AG20443 (cell line): ENCODE measurements at places on chromosomes 11 and 22.

- DNase-seq: no peak
Observed at GRCh38 chr11:69007975-69008381, 5.1 kb downstream of the MRGPRF start.

- no peak for DNase-seq
Observed at GRCh38 chr22:26292667-26292995, 123.4 kb downstream of the SEZ6L start.

DNA sequence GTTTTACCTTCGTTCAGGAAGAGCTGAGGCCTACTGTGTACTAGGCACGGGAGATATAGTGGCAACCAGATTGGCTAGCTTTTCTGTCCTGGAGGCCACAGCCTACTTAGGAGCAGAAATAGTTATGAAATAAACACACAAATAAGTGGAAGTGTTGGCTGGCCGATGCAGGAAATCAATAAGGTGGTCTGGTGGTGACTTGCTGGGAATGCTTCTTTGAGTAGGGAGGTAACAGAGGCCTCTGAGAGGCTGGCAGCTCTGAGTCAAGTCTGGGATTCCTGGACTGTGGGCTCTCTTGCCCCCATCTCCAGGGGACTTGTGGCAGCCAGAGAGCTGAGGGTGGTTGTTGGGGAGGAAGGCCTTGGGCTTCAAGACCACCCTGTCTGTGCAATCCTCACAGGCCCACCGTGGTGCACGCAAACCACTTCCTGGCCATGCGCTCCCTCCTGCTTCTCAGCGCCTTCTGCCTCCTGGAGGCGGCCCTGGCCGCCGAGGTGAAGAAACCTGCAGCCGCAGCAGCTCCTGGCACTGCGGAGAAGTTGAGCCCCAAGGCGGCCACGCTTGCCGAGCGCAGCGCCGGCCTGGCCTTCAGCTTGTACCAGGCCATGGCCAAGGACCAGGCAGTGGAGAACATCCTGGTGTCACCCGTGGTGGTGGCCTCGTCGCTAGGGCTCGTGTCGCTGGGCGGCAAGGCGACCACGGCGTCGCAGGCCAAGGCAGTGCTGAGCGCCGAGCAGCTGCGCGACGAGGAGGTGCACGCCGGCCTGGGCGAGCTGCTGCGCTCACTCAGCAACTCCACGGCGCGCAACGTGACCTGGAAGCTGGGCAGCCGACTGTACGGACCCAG is 4.1 kb downstream of the SERPINH1 start:
- no peak for DNase-seq

- DNase-seq: no peak
Observed at GRCh38 chr11:12640355-12640754, 33.9 kb upstream of the TEAD1 start.

DNA sequence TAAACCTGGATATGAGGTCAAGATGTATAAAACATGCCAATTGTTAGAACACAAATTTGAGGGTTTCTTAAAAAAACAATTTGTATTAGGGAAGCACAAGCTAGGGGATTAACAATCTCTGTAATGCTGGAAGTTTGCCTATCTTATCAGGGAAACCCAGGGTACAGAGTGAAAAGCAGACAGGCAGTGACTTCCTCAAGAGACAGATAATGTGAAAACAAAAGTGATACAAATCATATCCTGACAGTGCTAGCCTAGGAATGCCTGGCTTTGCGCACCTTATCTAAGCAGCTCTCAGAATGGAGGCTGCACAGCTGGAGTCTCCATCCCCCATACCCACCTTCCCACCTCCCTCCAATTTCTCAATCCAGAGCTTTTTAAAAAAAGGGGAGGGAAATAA is 22.5 kb upstream of the RBX1 start:
- no peak for DNase-seq

DNA sequence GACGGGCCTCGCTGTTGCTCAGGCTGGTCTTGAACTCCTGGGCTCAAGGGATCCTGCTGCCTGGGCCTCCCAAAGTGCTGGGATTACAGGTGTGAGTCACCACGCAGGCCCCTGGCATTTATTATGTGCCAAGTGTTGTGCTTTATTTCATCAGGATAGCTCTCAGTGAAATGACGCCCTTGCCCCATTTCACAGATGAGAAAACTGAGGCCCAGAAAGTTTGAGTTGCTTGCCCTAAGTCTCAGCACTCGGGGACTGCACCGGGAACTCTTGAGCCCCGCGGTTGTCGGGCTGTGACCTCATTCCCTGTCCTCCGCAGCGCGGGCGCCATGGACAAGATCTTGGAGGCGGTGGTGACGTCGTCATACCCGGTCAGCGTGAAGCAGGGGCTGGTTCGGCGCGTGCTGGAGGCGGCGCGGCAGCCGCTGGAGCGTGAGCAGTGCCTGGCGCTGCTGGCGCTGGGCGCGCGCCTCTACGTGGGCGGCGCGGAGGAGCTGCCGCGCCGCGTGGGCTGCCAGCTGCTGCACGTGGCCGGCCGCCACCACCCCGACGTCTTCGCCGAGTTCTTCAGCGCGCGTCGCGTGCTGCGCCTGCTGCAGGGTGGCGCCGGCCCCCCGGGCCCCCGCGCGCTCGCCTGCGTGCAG is 7.3 kb downstream of the USP35 start:
- DNase-seq: no peak

DNA sequence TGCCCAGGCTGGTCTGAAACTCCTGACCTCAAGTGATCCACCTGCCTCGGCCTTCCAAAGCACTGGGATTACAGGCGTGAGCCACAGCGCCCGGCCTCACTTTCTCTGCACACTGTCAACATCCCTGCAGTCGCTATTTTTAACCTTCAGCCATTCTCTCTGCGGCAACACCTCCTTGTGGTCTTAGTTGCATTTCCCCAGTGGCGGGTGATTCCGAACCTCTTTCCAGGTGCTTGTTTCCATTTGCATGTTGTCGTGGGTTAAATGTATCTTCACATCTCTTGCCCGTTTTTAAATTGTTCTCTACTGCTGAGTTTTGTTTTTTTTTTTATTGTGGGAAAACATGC is 2.2 kb upstream of the SCT start:
- no peak for DNase-seq
